A549 treated with Mapracorat at 1 μM for 4 hours (cell line): ENCODE measurements at places on chromosomes 16 and 17. TPM values are rescaled to one million over a fixed set of nuclear protein-coding genes. Genes with fewer than 3 reads are reported as not detected.

The NPIPA2 gene
- total RNA-seq: 0.78 to 2.5 TPM (median 1.8 TPM) in 5 replicates

The KCNJ2 gene
- 0.05 to 0.16 TPM (median 0.07 TPM) in 4 of 5 replicates, not detected in the other for total RNA-seq

The CHP2 gene
- 0.08 TPM in 1 of 5 replicates, not detected in the others for total RNA-seq

The SOST gene
- total RNA-seq: not detected in 5 replicates

The DRC7 gene
- total RNA-seq: 0.27 TPM in 1 of 5 replicates, not detected in the others
